NCI-H2107 (cell line): ENCODE measurements at places on chromosomes 6 and 20.

GRCh38 chr6:22579439-22579838 lies 10.1 kb downstream of the HDGFL1 start:
- no peak for DNase-seq

- DNase-seq = no peak
Measured at GRCh38 chr20:24771542-24772061, 177.5 kb upstream of the CST7 start.

GRCh38 chr6:135992739-135993138 lies 141.2 kb downstream of the PDE7B start:
- no peak for DNase-seq

DNA sequence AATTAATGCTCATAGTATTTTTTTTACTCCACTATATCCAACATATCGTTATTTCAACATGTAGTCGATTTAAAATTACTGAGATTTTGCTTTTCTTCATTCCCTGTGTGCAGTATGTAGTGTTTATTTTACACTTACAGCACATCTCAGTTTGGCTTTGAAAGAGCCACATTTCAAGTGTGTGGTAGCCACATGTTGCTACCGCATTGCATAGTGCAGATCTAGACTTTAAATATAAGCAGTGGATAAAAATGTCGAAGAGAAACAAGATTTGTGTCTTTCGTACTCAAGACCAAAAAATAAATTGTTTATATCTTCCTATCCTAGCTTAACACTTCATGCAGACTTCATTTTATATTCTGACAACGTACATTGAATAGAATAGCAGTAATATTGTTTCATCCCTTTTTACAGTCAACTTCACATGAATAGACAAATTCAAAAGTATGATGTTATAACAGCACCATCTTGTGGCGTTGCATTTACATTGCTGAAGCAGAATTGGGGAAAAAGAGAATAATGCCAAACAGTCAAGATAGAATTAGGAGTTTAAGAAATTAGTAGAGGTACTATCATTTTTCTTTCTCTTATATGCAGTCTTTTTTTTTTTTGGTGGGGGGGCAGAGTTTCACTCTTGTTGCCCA lies 29.9 kb downstream of the FBXO5 start:
- no peak for DNase-seq

GRCh38 chr6:134010974-134011373 lies 41.5 kb downstream of the SLC2A12 start:
- no peak for DNase-seq

GRCh38 chr6:30612213-30612612 lies 4.8 kb downstream of the PPP1R10 start:
- no peak for DNase-seq

- no peak for DNase-seq
Measured at GRCh38 chr6:17297271-17298080, 16.3 kb downstream of the RBM24 start.

DNA sequence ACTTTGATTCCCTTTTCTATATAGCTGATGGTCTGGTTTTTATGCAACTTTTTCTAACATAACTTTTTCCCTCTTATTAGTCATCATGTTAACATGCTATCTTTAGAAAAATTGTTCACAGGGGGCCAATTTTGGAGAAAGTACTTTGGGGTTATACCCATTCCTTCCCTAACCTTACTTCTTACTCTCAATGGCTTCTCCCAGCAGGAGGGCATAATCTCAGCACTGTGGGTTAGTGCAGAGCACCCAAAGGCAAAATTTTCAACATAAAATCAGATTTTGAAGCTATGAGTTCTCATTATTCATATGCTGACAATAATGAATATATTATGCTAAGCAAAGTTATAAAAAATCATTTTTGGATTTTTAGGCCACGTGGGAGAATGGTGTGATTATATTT lies 299.2 kb downstream of the SLC35F1 start:
- DNase-seq = no peak

GRCh38 chr20:3039426-3039825 lies 4.0 kb upstream of the GNRH2 start:
- DNase-seq = no peak
